Stimulated activated CD8-positive, alpha-beta memory T cell treated with anti-CD3 and anti-CD28 coated beads, Interleukin-15, amount 100 ng/mL, for 24 hours (primary cell): ENCODE measurements at places on chromosomes 2 and 18.

GRCh38 chr2:1049691-1050090 is 99.0 kb downstream of the SNTG2 start:
- DNase-seq: no peak

DNA sequence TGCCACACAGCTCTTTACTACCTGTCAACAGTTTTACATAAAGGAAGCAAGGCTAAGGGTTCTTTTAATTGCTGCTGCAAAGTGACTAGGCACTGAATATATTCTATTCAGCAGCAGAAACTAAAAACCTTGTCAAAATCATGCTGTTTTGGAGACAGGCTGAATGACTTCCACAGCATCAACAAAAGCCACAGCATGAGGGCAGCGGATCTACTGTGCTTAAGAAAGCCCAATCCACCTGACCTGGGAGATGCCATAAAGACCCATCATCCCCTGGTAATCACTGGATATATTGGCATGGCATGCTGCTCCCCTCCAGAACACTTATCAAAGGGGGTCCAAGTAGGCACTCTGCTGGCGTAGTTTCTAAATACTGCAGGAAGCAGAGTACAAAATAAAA is 715.1 kb upstream of the SLC8A1 start:
- no peak for DNase-seq

- DNase-seq: no peak
Observed at GRCh38 chr2:126513033-126513432, 142.9 kb upstream of the GYPC start.

DNA sequence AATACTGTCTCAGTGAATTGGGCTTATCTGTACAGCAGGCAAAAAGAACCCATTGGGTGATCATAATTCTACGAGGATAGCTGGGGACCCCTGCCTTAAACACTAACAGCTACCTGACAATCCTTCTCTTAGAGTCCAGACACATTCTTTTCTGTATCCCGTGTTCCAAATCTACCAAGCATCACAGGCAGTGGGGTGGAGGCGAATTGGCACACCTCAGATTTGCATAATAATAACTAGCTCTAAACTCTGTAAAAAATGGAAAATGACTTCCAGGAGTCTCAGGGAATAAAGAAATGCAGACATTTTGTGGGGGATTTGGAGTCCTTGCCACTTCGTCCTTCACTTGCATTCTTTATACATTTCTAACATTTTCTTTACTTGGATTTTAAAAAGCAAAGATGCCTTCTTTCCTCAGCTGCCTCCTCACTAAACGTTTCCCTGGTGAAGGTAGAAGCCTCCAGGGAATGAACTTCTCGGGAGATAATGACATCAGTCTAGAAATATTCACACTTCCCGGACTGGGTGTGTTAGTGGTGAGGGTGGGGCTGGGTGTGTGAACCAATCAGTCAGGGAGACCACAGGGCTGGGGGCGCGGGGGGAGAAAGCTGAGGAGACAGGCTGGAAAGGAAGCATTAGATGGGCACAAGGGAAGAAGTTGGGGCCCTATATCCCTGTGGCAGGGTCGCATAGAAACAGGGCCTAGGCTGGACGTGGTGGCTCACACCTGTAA is 59.1 kb upstream of the BOD1L2 start:
- no peak for DNase-seq

DNA sequence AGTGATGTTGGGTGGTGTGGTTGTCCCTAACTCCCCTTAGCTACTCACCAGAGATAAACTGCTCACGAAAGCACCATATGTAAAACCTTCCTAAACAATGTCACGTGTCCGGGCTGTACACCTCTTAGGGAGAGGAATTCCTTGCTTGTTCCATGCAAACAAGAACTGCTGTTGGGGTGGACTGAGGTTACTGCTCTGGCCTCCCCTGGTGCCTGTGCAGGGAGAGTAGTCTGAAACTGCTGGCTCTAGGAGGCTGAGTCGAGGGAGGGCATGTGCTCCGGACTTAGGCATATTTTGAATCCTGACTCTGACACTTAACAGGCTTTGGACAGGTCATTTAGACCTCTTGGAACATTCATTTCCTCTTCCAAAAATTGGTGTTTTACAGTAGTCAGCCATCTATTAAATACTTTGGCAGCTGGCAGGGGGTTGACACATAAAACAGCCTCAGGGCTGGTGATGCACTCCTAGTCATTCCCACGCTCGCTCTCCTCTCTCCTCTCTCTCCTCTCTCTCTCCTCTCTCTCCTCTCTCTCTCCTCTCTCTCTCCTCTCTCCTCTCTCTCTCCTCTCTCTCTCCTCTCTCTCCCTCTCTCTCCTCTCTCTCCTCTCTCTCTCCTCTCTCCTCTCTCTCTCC is 10.6 kb downstream of the THNSL2 start:
- no peak for DNase-seq

DNA sequence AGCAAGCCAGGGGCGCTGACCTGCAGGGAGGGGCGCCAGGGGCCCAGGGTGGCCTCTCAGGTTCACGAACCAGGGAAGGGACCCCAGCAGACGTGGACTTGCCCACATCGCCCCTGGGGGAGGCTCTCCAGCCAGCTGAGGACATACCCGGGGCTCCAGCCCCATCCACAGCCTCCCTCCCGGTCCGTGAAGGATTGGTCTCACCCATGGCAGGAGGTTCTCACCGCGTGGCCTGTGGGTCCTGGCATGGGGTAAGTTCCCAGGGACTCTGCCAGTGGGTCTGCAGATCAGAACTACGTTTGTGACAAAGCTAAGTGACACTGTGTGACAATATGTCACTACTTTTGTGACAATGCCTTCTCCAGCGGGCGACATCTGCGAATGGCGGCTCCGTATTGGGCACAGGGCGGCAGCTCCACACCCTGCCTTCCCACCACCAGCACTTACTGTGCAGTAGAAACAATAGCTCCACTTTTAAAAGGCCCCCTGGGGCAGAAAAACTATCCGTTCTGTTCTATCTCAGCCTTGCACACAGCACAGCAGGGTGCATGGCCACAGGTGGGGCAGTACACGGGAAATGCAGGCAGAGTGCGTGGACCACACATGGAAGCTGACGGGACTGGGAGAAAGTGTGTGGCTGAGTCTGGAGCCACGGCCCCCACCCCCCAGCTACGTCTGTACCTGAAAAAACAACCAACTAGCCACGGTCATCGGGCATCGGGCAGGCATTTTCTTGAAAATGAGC is 65.2 kb upstream of the CTDP1 start:
- no peak for DNase-seq

DNA sequence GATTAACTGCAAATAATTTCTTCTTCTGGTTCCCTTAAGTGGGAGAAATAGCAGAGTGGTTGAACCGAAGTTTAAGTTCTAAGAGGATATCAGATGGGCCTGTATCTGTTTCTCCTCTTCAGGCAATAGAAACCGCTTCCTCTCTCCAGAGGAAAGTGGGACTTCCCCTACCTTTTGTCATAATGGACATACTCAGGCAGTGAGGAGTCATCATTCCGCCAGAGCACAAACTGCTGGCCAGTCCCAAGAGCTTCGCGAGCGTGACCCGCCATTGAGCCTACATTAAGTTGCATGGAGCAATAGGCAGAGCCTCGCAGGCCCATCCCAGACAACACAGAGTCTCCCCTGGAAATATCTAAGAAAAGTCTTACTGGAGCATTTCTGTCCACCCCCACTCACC is 158.9 kb downstream of the LDLRAD4 start:
- DNase-seq: no peak

- DNase-seq: no peak
Observed at GRCh38 chr18:22739789-22740188, 193.3 kb upstream of the RBBP8 start.

DNA sequence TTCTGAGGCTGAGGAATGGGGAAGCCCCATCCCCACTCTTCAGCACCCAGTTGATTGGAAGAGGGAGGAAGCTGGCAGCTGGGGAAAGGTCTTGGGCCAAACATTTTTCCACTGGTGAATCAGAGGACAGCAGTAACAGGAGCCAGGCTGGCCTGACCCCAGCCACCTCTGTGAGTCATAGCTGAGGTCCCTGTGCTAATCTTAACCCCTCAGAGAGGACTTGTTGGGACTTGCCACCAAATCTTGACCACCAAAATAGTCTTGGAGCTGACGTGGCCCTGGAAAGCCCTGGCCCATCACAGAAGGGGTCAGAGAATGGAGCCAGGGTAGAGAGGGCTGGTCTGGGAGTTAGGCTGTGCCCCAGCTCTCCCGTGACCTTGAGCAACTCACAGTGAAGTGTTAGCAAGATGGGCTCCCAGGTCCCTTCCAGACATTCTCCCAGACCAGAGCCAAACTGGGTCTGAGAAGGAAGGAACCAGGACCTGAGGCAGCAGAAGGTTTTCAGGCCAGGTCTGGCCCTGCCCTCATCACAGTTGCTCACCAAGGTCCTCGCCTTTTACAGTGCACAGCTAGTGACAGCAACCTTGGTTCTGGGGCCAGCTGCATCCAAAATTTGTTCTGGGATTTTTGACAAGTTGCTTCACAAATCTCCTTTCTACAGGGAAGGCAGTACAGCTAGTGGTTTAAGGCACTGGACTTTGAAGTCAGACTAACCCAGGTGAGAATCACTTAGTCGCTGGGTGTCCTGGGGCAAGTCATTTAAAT is 266.6 kb downstream of the CYP26B1 start:
- no peak for DNase-seq

DNA sequence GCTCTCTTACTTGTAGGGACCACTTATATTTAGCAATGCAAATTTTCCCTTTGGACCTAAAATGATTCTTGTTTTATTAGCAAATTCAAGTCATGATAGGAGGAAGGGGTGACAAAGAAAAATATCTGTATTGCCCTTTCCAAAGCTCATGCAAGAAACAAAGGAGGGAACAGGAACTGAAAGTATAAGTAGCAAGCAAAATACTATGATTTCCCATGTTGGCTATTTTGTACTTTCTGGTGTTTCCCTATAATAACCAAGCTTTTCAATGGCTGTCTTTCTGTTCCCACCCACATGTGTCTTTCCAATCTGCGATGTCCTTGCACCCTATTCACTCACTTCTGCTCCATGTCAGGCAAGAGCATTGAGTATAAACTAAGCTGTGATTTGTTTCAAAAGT is 279.7 kb downstream of the RNF144A start:
- no peak for DNase-seq

- no peak for DNase-seq
Observed at GRCh38 chr18:80187956-80188642, 59.2 kb downstream of the PARD6G start.

DNA sequence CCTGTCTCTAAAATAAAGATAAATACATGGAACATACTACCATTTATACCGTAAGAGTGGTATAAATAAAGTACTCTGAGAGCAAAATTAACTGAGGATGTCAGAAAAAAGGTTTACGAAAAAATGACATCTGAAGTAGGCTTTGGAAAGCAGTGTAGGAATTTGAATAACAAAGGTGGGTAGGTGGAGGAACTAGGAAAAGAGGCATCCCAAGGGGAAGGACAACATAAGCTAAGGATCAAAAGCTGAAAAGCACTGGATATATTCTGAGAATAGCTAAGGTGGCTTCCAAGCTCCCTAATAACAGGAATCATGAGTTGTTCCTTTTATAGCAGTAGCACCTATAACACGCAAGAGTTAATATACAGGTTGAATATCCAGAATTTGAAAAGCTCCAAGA is 91.3 kb downstream of the BAZ2B start:
- no peak for DNase-seq

- no peak for DNase-seq
Observed at GRCh38 chr18:53799134-53799533, 425.3 kb downstream of the MBD2 start.

GRCh38 chr2:211833582-211834279 is 704.9 kb downstream of the ERBB4 start:
- DNase-seq: no peak

DNA sequence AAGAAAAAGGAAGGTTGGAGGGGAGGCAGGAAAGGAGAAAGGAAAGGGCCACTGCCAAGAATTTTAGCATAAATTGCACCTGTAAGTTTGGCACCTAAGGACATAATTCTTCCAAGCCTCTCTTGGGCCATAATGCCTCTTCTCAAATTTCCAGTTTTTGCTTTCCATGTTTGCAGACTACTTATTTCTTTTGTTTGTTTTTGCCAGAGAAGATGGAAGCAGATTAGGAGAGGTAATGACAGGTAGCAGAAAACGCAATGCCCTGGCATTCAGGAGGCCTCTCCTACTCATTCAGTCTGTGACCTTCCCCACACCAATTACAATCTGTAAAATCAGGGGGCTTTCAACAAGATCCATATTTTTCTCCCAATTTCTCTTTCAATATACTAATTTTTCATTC is 56.8 kb downstream of the MRPL33 start:
- no peak for DNase-seq

DNA sequence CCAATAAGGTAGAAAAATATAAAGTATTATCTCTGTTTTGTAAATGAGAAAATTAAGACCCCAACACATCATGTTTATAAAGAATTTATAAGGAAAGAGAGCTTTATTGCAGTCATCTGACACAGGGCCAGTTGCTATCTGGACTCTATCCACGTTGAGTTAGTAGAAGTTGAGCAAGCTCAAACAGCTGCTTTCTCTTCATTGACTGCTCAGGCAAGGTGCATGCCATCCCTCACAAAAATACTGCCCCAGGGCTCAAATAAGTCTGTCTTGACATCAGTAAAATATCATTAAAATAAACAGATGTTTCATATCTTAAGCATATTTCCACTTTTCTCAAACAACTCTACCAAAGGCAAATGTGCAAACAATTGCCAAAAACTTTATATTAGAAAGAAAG is 14.8 kb downstream of the COL5A2 start:
- DNase-seq: no peak

- no peak for DNase-seq
Observed at GRCh38 chr18:51133580-51134160, 63.8 kb downstream of the MEX3C start.

DNA sequence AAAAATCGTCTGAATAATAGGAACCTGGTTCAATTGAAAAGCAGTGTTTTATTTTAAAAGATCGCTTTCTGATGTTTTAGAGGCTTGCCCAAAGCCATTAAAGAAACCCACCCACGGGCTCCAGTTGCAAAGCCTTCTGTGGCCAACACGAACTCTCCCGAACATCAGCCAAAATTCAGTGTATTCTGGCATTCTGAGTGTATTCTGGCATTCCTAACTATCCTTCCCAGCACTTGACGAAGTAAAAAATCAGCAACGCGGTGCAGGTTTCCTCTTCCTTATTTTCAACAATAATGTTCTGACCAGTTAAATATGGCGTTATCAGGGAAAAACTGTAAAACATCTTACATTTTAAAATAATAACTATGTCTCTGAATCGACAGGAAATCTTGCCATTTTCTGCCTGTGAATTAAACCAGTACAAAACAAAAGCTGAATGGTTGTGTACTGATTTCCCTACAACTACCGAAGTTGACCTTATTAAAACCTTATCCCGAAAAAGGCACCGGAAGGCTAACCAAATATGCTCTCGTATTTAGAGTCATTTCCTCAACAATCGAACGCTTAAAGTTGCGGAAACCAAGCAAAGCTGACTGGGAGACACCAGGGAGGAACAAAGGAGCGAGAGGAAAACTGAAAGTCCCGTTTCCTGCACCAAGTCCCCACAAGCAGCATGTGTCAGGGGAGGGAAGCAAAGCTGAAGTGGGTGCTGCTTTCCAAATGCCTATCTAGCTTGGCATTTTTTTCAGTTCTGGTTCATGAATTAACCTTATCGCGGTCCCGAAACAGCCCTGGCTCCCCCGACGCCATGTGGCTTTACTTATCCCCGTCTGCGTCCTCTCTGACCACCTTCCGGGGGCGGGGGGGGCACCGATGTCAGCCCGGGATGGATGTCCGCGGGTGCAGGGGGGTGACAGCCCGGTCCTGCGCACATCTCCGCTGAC is 44.3 kb downstream of the ZNF516 start:
- no peak for DNase-seq

GRCh38 chr2:43285987-43286386 is 59.6 kb upstream of the ZFP36L2 start:
- no peak for DNase-seq

- DNase-seq: no peak
Observed at GRCh38 chr2:236214376-236214995, 46.3 kb upstream of the GBX2 start.
